ENCODE measurements at places on chromosomes 5 and 9.

DNA sequence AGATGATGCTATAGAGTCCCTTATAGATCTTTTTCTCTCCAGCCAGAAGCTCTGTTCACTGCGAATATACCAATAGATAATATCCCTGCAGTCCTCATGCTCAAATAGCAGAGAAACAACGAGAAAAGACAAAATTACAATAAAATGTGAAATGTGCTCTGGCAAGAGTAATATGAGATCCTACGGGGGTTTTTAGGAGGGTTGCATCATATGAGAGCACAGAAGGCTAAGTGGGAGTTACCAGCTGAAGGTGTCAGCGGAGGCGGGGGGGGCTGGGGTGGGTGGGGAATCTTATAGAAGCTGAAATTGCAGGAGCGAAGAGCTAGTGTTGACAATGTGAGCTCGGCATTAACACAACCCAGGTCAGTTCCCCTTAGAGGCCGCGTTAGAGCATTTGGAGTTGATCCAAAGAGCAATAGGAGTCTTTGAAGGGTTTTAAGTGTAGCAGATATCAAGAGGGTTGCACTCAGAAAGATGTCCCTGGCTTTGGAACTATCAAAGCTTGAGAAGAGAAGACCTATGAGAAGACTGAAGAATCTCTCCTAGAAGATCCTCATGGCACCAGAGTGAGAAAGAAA is 109.7 kb downstream of the BASP1 start:
- no peak for DNase-seq

DNA sequence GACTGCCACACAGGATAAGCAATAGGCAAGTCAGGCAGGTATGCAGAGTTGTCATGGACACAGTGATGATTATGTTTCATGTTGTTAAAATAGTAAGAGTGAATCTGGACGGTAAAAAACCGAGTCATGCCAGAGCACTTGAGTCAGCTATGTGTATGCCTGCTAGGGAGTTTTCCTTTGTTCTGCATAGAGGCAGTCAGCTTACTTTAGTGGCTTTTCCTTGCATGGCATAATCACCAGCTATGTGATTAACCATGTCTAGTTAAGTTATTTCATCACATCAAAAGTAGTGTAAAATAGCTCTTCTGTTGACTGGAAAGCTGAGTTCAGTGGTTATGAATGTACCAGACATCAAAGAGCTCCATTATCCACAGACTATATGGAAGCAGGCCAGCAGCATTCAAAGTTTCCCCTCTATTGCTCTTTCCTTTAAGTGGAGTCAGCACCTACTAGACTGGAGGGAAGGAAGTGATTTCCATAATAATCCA is 989.8 kb downstream of the TLE1 start:
- no peak for DNase-seq

- DNase-seq, result no peak
Measured at GRCh38 chr9:135920973-135921585, 13.7 kb upstream of the CAMSAP1 start.

GRCh38 chr9:1087120-1087881 is 37.1 kb downstream of the DMRT2 start:
- DNase-seq, result no peak

GRCh38 chr9:94655739-94656138 is 16.4 kb upstream of the FBP1 start:
- no peak for DNase-seq

GRCh38 chr9:5389109-5389732 is 48.5 kb downstream of the PLGRKT start:
- DNase-seq, result no peak

GRCh38 chr5:88925692-88926490 is 42.9 kb upstream of the MEF2C start:
- DNase-seq, result no peak

- peak; percentile 14 for DNase-seq
Measured at GRCh38 chr5:136082390-136083193, 50.1 kb upstream of the SMAD5 start.

- DNase-seq, result no peak
Measured at GRCh38 chr5:2703615-2704014, 47.9 kb downstream of the IRX2 start.

- no peak for DNase-seq
Measured at GRCh38 chr5:11449217-11449616, 455.0 kb downstream of the CTNND2 start.

- no peak for DNase-seq
Measured at GRCh38 chr5:1405121-1405520, 40.1 kb downstream of the SLC6A3 start.

DNA sequence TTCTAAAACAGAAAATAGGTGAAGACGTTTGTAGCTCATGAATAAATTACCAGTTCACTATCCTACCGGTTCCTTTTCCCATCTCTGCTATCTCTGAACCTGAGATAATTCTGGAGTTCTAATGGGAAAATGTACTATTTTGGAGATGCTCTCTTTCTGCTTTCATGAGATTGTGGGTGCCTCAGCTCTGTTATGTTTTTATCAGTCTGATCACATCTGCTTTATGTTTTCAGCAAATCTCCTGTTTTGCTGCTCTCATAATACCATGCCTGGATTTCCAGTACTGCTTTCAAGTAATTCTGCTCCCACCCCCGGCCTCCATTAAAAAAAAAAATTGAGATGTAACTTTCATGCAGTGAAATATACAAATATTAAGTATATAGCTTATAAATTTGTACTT is 9.1 kb upstream of the SUSD1 start:
- no peak for DNase-seq

DNA sequence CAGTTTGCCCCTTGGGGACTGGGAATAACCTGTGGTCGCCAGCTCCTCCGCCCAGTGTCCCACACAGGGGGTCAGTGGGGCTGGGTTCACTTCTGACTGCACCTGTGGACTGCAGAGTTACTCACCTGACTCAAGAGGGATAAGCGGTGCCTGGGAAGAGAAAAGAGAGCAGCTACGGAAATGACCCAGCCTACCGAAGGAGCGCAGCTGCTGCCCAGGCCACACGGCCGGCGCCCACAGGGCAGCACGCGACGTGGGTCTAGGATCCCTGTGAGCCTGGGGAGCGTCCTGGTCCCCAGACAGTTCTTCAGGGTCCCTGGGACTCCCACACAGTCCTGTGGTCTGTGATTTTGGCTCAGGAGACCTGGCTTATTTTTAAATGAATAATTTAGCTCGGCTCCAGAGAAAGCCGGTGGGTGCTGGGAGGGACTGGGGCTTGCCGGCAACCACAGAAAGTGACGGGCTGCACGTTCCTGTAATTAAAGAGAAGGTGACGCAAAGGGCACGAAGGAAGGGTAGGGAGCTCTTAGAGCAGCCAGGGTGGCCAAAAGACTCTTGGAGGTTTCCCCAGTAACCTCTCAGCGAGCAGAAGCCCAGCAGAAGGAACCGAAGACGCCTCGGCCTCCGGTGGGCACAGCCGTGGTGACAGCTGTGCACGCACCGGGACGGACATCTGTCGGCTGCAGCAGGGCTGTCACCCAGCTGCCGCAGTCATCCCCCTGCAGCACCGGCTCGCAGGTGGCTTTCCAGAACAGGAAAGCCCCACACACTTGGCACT is 97.5 kb upstream of the FCN2 start:
- no peak for DNase-seq

GRCh38 chr9:72477930-72478518 is 43.4 kb upstream of the TMC1 start:
- no peak for DNase-seq

- no peak for DNase-seq
Measured at GRCh38 chr5:161261668-161262323, 284.7 kb downstream of the GABRB2 start.

DNA sequence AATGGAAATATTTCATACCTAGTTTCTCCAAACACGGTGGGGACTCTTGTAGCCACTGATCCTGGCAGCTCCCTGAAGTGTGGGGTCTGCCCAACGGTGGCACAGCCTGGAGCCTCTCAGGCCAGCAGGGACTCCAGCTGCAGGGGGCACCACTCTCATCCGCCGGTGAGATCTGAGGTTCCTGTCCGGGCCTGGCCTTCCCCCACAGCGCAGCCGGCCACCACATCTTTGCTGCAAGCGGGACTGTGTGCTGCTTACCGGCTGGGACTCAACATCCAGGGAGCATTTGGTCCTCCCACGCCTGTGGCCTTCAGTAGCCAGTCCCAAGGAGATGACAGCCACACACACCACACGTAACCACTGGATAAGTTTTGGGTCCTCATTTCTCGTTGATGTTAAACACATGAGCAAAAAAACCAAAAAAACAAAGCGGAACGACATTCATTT is 7.7 kb upstream of the NKX2-5 start:
- DNase-seq, result no peak

DNA sequence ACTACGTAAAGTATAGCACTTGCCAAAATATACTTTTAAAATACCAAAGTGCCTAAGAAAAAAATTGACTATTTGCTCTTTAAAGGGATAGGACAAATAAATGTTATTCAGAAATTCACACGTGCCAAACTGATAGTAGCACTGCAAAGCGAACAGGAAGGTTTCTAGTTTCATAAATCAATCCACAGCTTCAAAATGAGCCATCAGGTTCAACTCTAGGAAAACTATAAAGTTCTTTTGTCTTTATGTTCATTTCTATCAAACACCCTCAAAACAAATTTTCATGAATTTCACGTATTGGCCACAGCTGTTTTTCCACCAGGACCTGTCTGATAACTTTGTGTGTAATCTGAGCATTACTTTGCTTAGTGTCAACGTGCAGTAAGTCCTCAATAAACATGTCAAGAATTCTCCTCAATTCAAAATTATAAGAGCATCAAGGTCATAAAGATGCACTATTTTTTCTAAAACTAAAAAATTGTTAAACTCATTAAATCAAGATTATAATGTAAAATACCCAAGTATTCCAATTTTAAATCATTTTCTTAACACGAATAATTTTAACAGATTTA is 3.0 kb downstream of the RNF130 start:
- DNase-seq, result no peak

DNA sequence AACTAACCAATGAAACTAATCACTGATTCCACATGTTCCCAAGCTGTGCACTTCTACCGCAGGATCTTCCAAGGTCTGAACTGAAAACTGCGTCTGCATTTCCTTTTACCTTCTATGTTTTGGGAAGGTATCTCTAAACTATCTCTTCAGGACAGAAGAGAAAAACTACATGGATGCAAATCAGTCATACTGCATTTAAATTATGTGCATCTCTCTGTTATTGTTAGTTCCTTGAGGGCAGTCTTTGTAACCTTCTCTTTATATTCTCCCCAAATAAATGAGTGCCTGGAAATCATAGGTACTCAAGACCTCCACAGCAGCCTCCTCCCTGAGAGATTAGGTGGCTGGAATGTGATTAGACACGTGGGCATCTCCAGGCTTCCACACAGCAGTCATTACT is 17.1 kb downstream of the MTX3 start:
- DNase-seq, result no peak

- no peak for DNase-seq
Measured at GRCh38 chr9:112623198-112623597, 94.7 kb downstream of the INIP start.

DNA sequence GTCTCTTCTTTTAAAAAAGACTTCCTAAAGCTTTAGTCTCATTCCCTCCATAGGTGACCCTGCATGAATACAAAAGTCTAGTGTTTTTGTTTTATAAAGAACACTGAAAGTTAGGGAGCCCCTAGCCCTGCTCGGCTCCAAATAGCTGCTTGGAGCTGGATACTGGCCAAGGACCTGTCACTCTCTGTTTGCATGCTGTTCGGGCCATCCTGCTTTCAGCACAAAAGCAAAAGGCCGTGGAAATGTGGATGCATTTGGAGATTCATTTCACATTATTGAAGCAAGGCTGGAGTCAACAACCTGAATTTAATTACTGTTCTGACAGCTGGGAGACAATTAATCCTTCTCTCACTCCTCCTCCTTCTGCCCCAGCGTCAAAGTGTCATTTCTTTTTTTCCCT is 151.7 kb upstream of the NMUR2 start:
- no peak for DNase-seq

- no peak for DNase-seq
Measured at GRCh38 chr5:142015781-142016533, 3.1 kb upstream of the GNPDA1 start.

DNA sequence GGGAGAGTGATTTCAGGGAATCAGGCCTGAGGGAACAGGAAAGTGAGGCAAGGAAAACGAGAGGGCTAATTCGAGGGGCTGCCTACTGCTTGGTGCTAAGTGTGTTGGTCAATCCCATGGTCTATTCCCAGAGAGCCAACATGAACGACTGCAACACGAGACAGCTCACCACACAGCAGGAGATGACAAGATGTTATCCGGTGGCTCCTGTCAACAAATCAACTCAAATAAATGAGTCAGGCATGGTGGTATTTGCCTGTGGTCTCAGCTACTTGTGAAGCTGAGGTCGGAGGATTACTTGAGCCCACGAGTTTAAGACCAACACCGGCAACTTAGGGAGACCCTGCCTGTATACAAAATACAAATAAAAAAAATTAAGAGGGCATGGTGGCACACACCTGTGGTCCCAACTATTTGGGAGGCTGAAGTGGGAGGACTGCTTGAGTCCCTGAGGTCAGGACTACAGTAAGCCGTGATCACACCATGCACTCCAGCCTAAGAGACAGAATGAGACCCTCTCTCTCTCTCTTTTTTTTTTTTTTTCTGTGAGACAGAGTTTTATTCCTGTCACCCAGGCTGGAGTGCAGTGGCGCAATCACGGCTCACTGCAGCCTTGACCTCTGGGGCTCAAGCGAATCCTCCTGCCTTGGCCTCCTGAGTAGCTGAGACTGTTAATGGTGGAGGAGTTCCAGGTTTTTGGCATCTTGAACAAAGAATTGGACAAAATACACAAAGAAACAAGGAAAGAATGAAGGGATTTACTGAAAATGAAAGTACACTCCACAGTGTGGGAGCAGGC is 9.0 kb upstream of the FAF2 start:
- DNase-seq, result no peak

GRCh38 chr5:58107704-58108103 is 352.2 kb downstream of the PLK2 start:
- DNase-seq, result no peak

GRCh38 chr9:72315510-72316311 is 49.3 kb downstream of the ZFAND5 start:
- DNase-seq, result no peak

DNA sequence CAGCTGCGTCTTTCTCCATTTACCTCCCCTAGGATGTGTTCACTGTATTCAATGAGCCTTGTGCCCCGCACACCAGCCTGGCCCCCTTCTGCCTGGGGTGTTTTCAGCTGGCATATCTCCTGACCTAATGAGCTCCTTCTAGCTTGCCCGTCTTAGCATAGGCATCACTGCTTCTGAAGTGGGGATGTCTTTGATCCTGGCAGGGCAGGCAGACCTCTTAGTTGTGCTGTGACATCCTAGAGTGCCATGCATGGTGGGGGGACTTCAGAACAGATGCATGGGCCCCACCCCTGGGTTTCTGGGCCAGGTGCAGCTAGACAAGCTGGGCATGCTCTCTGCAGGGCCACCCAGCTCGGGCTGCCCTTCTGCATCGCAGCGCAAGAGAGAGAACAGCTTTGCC is 172.7 kb downstream of the GADD45G start:
- DNase-seq, result no peak
